ENCODE measurements at places on chromosomes 16 and 17.

- no peak for DNase-seq
Observed at GRCh38 chr16:30946671-30947540, 2.0 kb upstream of the ORAI3 start.

DNA sequence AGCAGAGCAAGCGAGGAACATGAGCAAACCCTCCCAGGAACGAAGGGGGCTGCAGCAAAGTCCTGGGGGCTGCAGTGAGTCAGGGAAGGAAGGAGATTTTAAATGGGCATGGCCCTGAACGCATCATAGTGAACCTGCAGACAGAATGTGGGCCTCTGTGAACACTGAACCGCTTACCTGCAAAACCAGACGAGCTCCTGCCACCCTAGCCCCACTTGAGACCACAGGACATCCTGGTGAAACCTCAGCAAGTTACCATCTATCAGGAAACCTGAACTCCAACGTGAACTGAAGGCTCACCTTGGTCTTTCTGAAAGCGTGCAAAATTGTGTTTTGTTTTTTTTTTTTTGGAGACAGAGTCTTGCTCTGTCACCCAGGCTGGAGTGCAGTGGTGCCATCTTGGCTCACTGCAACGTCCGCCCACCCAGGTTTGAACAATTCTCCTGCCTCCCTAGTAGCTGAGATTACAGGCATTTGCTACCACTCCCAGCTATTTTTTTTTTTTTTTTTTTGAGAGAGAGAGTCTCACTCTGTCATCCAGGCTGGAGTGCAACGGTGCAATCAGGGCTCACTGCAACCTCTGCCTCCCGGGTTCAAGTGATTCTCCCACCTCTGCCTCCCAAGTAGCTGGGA, 30.8 kb downstream of the FANCA start:
- no peak for DNase-seq

DNA sequence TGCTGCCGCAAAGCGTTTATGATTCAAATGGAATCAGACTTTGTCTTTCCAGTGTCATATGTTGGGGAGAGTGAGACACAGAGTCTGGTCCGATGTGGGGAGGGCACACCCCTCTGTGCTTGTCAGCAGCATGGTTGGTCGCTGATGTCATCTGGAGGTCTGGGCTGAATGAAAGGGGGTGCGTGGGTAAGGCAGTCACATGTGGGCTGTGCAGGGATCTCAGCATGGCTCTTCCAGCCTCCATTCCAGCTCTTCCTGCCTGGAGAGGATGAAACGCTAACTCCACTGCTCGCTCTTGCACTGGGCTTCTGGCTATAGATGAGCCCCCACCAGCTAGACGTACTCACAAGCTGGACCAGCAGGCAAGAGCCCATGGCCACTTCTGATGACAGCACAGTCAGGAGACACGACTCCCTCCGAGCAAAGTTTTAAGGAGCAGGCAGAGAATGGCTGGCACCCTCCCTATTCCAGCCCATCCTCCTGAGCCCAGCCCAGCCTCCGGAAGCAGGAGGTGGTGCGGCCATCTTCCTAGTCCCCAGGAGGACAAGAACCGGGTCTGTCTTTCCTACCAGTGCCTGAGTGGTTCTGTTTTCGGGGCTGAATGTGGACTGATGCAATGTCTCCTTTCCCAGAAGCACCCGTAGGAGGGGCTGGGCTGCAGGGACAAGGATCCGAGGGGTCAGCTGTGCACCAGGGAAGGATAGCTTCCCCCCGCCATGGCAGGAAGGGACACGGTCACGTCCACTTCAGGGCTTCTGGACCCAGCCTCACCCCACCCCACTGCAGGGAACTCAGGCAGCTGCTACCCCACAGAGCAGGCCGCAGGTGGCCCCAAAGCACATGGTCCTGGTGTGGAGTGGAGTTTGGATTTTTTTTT, 41.5 kb upstream of the CBFA2T3 start:
- DNase-seq, result no peak

DNA sequence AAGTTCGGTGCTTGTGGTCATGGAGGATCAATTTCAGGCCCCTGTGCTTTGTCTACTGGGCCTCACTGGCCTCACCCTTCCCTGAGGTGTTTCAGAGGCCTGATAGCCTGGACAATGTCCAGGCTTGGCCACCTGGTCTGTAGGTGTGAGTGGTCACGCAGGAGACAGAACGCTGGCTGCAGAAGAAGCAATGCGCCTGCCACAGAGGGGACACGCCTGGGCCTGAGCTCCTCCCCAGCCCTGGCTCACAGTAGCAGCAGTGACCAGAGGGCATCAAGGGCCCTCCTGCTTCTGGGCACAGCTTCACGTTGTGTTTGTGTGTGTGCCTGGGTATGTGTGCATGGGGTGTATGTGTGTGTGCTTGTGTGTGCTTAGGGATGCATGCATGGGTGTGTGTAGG, 1.9 kb upstream of the PITPNM3 start:
- no peak for DNase-seq

DNA sequence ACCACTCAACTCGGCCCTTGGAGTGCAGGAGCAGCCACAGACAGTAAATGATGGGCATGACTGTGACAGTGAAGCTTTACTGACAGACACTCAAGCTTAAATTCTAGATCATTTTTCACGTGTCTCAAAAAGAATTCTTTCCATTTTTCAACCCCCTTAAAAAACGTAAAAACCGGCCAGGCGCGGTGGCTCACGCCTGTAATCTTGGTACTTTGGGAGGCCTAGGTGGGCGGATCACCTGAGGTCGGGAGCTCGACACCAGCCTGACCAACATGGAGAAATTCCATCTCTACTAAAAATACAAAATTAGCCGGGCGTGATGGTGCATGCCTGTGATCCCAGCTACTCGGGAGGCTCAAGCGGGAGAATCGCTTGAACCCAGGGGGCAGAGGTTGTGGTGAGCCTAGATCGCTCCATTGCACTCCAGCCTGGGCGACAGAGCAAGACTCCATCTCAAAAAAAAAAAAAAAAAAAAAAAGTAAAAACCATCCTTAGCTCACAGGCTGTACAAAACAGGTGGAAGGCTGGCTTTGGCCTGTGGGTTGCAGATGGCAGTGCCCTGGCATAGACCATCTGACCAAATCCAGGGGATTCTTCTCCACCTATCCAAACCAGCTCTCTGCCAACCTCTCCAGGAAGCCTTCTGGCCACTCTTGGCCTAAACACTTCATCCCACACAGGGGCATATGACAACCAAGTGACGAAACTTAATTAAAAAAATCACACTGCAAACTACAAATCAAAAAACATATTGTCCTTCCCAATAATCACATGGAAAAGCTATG, 18.3 kb downstream of the TBC1D16 start:
- DNase-seq, result no peak

DNA sequence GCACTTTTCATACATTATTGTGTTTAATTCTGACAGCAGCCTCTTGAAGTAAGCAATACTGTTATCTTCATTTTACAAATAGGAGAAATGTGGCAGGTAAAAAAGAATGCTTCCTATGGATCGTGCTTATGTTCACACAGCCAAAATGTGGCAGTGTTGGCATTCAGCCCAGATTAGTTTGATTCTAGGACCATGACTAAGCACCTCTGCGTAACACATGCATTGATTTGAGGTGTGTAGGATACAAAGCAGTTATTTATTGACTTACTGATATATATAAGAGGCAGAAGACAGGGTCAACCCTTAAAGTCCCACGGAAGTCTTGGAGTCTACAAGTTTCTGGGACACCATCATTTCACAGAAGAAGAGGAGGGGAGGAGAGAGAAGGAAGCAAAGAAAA, 1144.4 kb upstream of the GOT2 start:
- no peak for DNase-seq

- no peak for DNase-seq
Observed at GRCh38 chr17:4950075-4950745, 709 bp upstream of the ENO3 start.

GRCh38 chr17:72838581-72838980, 253.9 kb downstream of the SLC39A11 start:
- no peak for DNase-seq

GRCh38 chr17:82375359-82376041, 3.9 kb downstream of the UTS2R start:
- no peak for DNase-seq

GRCh38 chr17:7018331-7018964, 4.4 kb upstream of the BCL6B start:
- DNase-seq, result no peak

DNA sequence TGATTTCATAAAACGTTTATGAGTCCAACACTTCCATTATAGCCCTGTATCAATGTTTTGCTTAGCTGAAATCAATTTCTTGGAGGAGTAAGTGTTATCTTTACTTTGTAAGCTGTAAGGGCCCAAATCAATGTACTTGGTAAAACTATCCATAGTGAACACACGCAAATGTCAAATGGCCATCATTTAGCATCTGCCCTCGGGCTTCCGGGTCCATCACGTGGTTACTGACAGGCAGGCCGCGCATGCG, 687 bp upstream of the NARF start:
- no peak for DNase-seq

- no peak for DNase-seq
Observed at GRCh38 chr16:88531931-88532433, 38.2 kb upstream of the ZC3H18 start.

DNA sequence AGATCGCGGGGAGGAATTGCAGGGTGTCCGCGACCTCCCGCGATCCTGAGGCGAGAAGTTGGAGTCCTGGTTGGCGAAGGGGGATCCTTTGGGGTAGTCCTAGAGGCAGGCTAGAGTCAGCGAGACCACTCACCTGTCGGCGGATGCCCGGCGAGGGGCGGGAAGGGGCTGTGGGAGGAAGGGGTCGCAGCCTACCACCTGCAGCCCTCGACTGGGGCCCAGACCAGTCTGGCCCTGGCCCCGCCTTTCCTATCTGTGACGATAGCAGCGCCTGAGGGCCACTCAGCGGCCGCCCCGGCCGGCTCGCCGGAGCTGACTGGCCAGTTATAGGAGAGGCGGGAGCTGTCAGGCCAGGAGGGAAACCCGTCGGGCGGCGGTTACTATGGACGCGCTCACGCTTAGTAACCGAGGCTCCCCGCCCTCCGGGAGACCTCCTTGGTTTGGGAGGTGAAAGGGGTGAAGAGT, at the start of gene TEKT3:
TSS of gene TEKT3 (minus strand) at position 213 of the 465 bp plus-strand sequence. CDS start 10,012 bp downstream, outside the sequence.
- DNase-seq, result no peak

DNA sequence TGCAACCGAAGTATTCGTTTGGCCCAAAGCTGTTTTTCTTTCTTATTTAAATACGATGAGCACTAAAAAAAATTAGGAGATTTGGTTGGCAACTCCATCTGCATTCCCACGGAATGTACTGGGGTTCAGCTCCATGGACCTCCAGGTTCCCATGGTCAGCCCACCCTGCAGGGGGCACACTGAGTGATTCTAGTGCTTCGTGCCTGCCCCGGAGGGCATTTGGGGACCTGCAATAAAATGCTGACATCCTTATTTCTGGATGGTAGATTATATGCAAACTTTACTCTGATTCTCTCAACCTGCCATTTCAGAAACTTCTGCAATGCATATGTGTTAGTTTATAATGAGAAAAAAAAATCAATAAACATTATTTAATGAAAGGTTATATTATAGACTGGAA, 339.4 kb downstream of the XYLT1 start:
- DNase-seq, result no peak

DNA sequence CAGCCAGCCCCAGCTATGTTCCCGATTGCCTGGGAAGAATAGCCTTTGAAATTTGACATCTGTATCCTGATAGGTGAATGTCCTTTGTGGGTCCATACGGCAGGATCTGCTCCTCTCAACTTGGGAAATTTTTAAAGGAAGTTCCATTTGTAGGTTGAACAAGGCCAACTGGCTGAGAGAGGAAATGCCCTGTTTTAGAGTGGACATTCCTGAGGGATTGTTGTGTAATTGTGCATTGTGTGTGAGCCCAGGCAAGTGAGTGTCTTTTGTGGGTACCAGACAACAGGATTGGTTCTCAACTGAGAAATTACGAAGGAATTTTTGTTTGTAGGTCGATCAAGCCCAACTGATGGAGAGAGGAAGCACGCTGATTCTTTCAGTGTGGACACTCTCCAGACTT, 2.6 kb upstream of the CPHXL2 start:
- DNase-seq, result no peak

- DNase-seq, result no peak
Observed at GRCh38 chr17:53919356-53919755, 96.6 kb downstream of the KIF2B start.

GRCh38 chr16:54073356-54073755, 213.2 kb downstream of the IRX3 start:
- DNase-seq, result no peak

GRCh38 chr17:510226-510917, 157.8 kb upstream of the RPH3AL start:
- DNase-seq, result no peak

DNA sequence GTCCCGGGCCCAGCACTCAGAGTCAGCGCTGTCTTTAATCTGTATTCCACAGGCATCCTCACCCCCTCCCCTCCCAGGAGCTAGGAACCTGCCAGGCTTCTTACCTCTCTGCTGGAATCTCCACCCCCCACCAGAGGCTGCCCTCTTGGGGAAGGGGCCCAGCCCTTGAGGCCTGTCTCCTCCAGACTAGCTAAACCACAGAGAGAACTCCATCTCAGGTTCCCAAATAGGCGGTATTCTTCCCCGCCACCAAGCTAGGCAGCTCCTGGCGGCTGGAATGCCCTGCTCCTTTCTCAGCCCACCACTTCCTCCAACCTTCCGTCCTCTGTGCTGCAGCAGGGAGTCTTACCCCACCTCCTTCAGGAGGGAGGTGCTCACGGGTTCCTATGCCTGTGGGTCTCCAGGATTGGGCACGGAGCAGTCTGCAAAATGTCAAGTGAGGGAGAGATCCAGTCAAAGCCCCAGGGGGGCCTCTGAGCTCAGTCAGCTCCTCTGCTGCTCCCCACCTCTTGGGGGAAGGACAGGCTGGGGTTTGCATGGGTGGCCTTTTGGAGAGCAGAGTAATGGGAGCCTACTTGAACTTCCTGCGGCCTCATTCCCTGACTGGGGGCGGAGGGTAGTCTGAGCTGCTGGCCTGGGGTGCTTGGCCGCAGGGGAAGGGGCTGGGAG, 55.7 kb downstream of the SREBF1 start:
- DNase-seq, result no peak

- no peak for DNase-seq
Observed at GRCh38 chr17:68646626-68647526, 45.7 kb upstream of the FAM20A start.

DNA sequence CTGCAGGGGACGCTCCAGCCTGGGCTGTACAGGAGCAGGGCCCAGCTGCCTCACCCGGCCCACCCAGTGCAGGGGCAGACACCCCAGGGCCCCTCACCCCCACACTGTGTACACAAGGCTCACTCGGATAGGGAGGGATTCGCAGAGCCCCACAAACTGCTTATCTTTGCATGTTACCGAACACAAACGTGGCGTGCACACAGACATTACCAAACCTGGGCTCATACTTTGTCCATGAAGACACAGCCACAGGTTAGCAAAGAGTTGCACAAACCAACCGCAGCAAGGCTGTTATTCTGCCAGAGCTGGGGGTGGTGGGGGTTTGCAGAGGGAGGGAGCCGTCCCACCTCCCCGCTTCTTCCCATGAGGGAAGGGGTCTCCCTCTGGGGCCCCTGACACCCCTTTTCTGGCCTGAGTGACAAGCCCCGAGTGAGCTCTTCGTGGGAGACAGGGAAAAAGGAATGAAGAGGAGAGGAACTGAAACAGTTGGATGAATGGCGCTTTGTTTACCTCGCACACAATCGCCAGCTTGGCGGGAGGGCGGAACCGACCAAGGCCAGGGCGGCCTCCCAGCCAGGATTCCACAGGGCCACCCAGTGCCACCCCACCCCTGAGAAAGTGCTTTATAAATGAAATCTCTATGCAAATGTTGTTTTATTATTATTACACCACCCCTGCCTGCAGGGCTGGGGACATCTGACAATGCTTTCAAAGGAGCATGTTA, 434 bp upstream of the CPSF4L start:
- DNase-seq, result no peak

Measured in vagina (tissue), 2 donors.